ENCODE measurements at places on chromosomes 2 and 18.
A peak's percentile ranks its signal among the peaks of the same experiment; 100 is the strongest.

- DNase-seq: no peak
Observed at GRCh38 chr2:202164411-202164810, 74.0 kb downstream of the SUMO1 start.

DNA sequence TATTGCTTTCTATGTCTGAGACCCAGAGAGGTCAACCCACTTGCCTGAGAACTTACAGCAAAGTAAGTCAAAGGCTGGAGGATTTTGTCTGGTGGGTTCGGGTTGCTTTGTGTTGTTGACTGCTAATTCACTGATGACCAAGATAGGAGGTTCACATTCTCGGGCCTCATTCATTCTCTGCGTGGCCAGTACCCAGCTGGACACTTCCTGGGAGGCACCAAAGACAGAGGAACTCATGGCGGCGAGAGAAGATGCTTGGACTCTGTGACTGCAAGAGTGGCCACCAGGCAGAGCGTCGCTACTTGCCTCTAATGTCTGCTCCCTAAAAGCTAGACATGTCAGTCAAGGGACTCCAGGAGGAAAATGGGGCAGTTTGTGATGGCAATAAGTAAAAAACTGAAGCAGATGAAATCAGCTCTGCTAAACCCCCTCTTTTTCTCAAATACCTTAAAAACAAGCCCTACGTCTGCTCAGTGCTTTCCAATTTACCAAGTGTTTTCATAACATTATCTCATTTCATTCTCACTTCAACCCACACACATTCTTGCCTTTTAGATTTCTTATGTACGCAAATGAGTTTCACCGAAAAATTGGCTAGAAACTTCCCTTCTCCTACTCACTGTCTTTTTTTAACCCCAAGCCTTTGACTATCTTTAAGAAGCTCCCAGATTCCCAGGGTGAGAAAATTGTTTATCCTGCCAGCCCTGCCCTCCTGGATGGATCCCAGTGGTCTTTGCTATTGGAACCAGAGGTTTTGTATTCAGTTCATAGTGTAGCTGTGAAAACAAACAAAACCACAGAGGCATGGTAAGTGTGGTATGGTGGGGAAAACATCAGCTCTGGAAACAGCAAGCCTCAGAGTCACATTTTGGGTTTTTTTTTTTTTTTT is 4.9 kb upstream of the LBH start:
- no peak for DNase-seq

GRCh38 chr2:100240386-100240785 is 81.9 kb downstream of the LONRF2 start:
- no peak for DNase-seq

DNA sequence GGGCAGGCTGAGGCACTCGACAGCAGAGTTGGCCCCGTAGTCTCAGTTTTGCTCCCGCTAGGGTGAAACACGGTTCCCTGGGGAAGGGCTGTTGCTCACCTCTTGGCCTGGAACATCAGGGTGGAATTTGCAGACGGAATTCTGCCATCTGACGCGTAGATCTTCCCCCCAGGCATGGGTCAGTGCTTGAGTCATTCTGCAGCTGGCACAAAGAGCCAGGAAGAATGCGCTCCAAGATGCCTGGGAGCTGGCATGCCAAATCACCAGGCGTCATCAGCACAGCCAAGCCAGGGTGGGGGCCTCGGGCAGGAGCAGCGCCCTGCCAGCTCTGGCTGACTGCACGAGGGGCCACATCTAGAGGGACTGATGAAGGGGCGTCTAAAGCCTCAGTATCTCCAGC is 42.7 kb downstream of the ODC1 start:
- peak; percentile 48 for DNase-seq

DNA sequence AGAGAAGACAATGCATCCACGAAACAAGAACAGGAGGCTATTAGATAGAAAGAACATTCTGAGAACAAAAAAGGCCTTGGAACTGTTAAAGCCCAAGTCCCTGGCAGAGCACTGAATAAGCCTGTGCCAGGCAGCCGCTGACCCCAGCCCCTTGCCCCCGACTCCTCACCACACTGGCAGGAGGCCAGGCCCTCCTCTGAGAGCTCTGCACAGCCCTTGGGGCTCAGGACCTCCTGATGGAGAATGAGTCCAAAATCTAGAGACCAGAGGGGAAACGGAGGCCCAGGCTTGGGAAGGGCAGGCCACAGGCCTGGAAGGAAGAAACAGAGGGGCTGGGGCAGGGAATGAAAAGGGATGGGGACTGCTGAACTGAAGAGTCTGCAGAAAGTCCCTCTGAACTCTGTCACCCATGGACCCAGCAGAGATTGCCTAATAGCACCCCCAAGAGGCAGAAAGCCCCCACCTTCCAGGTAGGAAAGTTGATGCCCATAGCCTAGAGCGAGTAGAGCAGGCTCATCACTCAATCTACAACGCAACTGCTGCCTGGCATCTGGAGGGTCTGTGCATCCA is 18.3 kb upstream of the TNS1 start:
- DNase-seq: no peak

DNA sequence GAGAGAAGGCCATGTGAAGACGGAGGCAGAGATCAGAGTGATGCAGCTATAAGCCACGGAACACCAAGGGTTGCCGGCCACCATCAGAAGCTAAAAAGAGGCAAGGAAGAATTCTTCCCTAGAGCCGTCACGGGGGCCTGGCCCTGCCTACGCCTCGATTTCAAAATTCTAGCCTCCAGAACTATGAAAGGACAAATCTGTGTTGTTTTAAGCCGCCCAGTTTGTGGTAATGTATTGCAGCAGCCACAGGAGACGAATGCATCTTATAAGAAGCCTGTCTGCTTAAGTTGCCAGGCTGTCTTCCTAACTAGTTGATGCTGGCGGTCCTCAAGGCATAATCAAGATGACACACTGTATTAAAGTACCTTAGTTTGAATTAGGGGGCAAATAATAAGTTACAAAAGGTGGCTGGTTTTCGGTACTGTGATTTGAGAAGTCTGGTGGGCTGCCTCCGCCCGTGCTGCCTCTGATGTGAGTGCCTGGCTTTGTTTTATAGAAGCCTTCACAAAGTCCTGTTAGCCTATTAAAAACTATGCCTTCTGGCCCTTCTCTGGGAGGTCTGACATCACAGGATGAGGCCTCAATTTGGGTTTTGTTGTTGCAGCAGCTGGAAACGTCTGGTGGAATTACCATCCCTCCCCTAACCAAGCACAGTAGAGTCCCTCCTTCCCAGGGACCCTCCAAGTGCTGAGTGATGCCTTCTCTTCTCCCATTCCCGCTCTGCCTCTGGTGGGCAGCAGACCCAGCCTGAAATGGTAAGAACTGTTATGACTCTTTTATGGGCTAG is 53.6 kb downstream of the SRD5A2 start:
- no peak for DNase-seq

DNA sequence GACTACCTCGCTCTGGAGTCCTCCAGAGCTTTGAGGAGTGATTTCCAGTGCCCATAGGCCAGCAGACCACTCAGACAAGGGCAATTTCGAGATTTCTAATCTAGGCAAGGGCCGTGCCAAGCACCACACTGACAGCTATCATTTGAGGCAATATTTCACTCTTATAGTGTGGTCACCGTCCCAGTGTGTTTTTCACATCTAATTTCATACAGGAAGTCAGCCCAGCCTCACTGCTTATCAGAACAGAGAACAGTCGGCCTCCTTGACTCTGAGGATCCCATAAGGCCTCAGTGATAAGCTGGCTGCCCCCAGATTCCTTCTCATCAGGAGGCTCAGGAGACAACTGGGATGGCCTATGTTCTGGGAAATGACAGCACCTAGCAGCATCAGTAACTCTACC is 581 bp downstream of the CAPN14 start:
- DNase-seq: no peak

DNA sequence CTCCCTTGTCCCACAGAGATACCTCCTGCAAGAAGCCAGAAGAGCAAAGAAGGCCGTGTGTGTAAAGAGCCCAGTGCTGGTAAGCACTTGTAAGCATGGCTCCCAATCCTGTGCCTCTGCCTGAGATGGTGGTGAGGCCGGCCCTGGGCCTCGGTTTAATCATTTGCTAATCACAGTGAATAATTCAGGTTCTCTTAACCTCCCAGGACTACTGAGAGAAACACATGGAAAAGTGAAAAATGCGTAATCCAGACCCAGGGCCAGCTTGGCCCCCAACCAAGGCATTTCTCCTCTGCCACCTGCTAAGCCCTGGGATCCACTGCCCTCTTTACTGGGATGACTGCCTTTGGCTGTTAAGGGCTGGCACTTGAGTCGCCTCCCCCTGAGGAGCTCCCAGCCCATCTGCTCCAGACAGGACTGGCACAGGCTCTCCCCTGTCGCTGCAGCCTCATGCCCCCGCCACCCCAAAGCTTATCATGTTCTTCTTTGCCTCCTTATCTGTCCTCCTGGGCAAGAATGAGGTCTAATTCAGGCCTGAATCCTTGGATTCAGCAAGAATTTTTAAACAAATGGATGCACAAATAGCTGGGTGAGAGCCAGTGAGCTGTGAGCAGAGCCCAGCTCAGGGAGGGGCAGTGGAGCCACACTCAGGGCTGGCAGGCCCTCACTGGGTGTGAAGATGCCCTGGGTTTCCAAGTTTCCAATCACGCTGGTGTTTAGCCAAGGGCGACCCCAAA is 193.9 kb upstream of the HS6ST1 start:
- DNase-seq: no peak

DNA sequence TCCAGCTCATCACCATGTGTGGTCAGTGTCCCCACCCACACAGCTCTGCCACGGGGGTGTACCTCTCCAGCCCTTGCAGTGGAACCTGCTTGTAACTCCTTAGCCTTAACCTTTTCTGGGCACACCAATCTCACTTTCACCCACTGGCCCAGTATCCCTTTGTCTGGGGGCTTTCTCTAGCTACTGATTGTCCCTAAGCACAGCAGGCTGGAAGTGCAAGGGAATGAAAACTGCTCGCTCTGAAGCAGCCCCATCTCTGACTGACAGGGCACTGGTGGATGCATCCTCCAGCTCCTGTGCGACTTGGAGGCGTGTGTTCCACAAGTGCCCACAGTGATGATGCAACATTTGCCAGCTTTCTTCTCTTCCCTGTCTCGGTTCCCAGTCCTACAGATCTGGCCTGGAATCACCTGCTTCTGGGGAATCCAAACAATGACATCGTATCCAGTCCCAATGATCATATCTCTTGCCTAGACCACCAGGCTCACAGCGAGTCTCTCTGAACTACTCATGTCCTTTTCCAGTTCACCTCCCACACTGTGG is 33.6 kb downstream of the SCTR start:
- DNase-seq: no peak

GRCh38 chr2:113692698-113693428 is 63.6 kb downstream of the SLC35F5 start:
- no peak for DNase-seq

- no peak for DNase-seq
Observed at GRCh38 chr2:64626963-64627760, 26.6 kb downstream of the SERTAD2 start.

DNA sequence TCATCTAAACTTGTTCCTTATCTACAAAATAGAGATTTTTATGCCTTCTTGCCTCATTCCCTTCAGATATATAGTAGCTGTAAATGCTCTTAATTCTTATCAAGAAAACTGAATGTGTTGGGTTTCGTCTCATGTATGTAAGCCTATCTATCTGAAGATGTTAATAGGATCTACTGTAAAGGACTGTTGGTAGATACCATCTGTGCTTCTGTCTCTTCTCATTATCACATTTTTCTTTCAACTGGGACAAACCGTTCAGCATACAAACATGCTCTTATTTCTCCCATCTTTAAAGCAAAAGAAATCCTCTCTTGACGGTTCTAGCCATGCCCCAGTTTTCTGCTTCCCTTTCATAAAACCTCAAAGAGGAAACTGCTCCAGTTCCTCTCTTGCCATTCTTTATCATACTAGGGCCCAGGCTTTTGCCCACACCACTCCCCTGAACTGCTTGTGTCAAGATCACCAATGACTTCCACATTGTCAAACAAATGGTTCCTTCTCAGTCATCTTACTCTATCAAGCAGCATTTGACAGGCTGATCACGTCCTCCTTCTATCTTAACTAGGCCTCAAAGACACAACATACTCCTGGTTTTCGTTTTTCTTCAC is 88.7 kb downstream of the ARHGEF33 start:
- no peak for DNase-seq

DNA sequence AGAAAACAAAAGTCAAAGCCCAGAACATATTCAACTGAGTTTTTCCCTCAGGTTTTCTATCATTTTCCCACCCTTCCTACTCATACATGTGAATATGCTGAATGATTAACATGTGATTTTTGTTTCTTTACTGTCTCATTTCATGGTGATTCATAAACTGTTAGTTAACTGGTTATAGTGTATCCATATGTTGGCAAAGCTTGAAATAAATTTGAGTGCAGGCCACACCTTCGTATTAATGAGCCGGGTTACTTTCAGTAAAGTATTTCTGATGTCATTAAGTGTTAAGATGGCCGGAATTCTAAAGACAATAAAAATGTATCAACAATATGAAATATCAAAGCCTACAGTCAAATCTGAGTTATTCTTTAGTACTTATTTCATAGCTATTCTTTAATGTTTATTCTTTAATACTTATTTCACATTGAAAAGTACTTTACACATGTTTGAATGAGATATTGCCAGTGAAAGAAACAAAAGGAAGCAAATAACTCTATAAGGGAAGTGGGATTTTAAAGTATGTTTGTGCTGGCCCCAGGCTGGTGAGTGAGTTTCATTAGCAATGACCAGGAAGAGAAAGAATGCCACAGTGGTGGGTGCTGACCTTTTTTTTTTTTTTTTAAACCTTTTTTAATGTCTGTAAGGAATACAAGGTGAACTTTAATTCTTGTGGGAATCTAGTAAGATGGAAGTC is 178.6 kb downstream of the NEDD4L start:
- DNase-seq: no peak

GRCh38 chr2:106839849-106840595 is 45.9 kb downstream of the ST6GAL2 start:
- DNase-seq: no peak

- DNase-seq: no peak
Observed at GRCh38 chr2:220510668-220511067, 883.2 kb downstream of the SLC4A3 start.

- DNase-seq: no peak
Observed at GRCh38 chr2:98445683-98446581, 1.3 kb downstream of the INPP4A start.

GRCh38 chr2:149393614-149394013 is 63.2 kb downstream of the LYPD6 start:
- no peak for DNase-seq

DNA sequence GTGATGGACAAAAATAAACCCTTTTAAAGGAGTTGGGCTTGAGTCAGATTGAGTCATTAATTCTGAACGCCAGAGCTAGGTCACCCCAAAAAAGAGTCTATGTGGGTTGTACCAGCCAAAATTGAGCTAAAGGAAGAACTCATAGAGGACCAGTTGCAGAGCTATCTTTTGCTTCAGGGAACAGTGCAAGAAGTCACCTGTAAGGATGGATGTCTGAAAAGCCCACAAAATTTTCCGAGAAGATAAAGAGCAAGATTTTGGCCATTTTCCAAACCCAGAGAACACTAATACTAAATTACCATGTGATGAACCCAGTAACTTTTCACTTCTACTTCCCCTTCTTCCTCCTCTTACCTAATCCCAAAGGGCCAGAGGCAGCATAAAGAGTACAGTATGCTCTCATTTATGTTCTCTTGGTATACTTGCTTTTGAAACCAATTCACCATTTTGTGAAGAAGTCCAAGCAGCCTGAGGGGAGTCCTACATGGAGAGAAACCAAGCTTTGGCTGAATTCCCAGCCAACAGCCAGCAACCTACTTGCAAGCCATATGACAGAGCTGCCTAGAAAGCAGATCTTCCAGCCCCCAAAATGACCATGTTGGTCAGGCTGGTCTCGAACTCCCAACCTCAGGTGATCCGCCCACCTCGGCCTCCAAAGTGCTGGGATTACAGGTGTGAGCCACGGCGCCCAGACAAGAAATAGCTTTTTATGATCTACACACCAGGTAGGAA is 551.7 kb downstream of the SATB2 start:
- no peak for DNase-seq
